GM20000 (cell line): ENCODE measurements at places on chromosomes 1 and 21.
A peak's percentile ranks its signal among the peaks of the same experiment; 100 is the strongest.

- no peak for DNase-seq
Measured at GRCh38 chr1:61951731-61952580, 209.7 kb downstream of the PATJ start.

DNA sequence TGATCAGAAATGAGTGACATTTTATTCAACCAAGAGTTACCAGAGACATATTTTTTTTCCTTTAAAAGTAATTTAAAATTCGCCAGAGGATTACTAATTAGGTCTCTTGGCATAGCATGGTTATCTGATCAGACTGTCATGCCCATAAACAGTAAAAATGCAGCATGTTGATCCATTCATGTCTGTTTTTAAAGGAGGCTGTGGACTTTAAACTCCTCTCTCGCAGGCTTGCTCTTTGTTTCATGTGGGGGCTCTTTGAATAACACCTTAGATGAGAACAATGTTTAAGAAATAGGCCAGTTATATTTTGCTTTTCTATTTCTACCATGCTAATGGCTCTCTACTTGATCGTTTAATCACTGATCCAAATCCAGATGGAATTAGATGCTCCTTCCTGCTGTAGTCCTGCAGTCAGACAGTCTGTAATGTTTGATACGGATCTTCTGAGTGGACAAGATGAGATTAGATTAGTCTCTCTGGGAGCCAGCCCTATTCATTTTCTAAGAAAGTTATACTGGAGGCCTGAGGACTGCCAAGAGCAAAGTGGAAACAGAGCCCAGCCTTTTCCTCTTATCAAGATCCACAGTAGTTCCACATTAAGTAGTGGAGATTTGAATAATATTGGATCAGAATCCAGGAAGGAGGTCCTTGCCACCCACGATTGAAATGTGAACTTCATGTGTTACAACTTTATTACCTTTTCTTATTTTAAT lies 197.4 kb downstream of the HS2ST1 start:
- DNase-seq = no peak

DNA sequence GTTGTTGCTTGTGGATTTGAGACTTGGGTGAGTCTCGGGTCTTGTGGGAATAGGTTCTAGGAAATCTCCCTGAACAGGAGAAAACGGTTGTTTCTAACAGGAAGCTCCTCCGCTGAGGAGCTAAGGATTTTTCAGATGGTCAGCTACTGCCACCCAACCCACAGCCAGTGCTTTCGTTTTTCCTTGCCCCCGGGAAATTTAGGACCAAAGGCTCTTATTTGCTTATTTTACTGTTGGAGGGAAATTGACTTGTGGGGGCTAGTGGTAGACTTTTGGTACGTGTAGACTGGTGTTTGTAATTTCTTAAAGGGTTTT lies 792 bp downstream of the SNX7 start:
- DNase-seq = no peak

DNA sequence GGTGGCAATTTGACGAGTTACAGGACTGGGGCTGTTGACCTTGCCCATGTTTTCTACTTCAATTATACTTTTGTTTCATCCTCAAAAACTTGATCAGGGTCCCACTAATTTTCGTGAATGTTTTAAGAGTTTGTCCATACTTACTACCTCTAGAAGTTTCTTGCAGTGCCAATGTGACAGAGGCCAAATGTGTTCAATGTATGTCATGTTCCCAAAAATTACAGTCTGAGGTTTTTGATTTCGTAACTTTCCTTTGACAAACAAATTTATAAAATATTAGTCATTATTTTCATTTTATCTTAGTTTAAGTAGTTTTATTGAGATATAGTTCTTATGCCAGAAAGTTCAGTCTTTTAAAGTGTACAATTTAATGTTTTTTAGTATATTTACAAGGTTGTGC lies 15.3 kb downstream of the VPS13D start:
- no peak for DNase-seq

DNA sequence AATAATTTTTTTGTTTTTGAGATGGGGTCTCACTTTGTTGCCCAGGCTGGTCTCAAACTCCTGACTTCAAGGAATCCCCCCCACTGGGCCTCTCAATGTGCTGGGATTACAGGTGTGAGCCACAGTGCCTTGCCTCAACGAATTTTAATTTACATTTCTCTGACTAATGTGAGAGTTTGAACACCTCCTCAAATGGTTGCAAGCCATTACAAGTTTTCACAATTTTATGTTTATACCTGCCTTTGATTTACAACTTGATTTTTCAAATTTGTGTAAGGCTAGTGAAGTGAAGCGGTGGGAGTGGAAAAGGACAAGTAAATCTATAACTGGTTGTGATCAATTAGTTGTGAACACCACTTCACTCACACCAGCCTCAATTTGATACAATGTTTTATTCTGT lies 8.9 kb upstream of the RHBDL2 start:
- no peak for DNase-seq

GRCh38 chr1:31949862-31950261 lies 11.7 kb upstream of the PTP4A2 start:
- no peak for DNase-seq

- DNase-seq = peak; percentile 84
Measured at GRCh38 chr1:975896-976683, 5.8 kb downstream of the PERM1 start.

DNA sequence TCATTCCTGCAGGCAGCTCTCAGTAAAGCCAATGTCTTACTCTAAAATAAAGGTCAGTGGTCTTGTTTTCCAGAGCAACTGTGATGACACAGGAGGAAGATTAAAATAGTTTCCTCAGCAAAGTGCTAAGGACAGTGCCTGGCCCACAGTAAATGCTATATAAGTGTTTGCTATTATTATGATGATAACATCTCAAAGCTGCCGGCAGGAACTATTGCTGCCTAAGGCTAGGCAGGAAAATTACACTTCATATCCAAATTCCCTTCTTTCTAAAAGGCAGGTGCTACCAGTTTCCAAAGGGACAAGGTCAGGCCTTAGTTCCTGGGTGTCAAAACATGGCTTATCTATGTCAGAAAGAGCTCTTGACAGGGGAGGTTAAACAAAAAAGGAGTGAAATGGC lies 401.3 kb downstream of the HHAT start:
- DNase-seq = no peak

- DNase-seq = no peak
Measured at GRCh38 chr1:12438349-12438924, 179.6 kb downstream of the DHRS3 start.

- DNase-seq = no peak
Measured at GRCh38 chr1:73065339-73066041, 783.2 kb upstream of the NEGR1 start.

DNA sequence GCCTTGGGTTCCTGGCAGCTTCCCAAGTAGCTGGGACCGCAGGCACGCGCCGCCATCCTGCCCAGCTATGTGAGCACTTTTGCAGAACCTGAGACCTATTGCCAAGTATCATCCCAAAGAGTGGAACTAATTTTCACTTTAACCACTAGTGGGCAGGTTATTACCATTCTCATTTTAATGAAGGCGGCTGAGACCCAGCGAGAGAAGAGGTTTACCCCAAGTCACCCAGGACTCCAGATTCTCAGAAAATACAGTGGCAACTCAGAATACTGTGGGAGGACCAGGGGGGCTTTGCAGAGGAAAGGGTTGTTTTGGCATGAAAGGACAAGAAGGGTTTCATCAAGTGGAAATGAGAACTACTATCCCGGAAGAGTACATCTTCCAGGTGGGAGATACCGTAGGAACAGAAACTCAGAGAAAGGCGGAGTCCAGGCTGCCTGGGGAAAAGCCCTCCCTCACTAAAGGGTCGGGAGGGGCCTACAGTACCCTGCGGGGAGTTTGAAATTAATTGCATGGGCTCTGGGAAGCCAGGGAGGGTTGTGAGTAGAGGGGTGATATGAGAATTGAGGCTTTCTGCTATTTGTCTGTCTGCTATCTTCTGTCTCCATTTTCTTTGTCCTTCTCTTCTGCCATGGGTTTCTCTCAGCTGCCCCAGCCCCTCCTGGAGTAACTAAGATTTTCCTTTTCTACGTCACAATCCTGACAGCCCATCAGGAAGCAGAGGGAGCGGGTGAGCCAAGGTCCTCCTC lies 7.2 kb upstream of the SEMA4A start:
- peak; percentile 79 for DNase-seq

DNA sequence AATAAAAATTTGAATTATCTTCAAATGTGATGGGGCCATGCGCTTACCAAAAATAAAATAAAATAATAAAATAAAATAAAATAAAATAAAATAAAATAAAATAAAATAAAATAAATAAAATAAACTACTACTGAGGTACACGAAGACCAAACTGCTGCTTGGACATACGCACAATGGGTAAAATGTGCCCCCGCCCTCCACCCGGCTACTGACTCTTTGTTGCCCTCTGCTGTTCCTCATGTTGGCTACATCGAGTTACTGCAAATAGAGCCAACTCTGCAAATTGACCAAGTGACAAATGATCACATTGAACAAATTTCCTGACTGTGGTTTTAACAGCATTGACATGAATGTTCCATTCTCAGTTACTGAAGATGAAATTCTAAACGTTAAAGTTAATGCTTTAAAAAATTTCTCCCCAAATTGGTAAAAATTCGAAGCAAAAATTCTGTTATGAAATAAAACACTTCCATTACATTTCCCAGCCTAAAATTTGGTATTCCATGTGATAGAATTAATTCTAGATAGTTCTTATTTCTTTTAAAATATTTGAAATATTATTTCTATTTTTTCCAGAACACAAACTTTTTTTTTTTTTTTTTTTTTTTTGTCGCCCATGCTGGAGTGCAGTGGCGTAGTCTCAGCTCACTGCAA lies 18.8 kb upstream of the MAP1LC3C start:
- peak; percentile 65 for DNase-seq

DNA sequence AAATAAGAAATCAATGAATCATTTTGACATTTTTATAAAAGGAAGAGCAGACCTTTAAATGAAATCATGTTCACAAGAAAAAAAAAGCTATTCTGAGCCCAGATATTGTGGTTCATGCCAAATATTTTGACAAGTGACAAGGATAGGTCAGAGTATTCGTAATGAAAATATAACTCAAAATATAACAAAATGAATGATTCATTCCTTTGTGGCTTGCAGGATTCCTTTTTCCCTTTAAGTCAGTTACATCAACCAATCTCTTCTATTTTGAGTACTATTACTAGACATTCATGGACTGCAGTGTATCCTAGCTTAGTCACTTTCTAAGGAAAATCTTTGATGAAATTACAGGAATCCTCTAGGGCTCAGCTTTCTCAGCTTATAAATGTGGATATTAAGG lies 188.7 kb downstream of the COL11A1 start:
- no peak for DNase-seq

- DNase-seq = peak; percentile 85
Measured at GRCh38 chr1:26744075-26744959, 43.4 kb upstream of the PIGV start.

DNA sequence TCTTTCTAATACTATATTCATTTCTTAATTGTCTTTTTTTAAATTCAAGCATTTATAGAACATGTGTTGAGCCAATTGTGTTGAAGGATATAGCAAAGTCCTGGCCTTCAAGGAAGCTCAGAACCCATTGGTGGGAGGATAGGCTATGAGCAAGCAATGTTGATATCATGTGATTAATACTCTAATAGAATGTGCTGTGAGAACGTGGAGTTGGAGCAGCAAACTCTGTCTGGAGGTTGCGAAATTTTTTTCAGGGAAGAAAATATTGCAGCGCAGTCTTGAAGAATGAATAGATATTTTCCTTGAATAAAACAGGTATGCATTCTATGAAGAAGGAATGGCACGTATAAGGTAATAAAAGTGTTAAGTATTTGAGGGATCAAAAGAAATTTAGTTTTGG lies 229.2 kb upstream of the KCNK2 start:
- DNase-seq = no peak

DNA sequence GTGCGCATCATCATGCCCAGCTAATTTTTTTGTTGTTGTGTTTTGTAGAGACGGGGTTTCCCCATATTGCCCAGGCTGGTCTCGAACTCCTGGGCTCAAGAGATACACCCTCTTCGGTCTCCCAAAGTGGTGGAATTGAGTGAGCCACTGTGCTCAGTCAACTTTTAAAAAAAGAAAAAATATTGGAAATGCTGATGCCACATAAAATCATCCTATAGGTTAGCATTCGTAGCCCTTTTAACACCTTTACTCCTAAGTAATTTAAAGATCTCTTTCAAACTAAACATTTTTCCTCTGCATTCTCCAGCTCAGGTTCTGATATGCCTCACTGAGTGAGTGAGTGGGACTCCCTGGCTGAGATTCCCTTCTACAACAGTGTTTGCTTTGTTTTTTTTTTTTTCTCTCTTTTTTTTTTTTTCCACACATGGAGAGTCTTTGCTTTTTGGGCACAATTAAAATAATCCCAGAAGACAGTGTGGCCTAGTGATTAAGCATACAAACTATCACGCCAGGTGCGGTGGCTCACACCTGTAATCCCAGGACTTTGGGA lies 74.0 kb downstream of the LPGAT1 start:
- DNase-seq = no peak

DNA sequence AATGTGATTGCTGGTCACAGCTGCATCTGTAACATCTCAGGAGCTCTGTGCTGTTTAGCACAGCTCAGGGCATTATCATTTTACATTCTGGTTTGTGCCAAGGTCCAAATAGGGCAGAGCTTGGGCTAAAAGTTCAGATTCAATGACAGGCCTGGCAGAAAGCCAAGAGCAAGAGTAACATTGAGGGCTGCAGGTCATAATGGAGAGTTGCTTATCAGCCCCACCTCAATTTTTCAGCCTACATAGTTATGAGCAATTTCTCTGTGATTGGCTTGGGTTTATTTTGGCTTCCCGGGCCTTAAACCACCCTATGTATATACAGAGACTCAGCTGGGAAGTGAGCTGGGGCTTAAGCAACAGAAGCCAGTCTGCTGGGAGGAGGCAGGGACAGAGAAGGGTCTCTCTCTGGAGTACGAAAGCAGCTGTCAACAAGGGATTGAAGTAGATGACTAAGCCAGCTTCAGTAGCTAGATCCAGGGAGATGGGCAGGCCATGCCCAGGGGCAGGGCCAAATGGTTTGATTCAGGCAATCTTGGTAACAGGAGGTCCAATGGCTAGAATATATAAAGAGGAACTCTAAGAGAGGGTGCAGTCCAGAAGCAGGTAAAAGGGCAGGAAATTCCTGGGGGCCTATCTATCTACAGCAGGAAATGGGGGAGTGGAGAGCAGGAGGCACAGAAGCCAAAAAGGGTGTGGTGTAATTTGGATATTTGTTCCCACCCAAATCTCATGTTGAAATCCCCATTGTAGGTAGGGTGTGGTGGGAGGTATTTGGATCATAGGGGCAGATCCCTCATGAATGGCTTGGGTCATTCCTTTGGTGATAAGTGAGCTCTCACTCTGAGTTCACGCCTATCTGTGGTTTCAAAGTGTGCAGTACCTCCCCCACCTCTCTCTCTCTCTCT lies 49.0 kb downstream of the BRINP2 start:
- no peak for DNase-seq

DNA sequence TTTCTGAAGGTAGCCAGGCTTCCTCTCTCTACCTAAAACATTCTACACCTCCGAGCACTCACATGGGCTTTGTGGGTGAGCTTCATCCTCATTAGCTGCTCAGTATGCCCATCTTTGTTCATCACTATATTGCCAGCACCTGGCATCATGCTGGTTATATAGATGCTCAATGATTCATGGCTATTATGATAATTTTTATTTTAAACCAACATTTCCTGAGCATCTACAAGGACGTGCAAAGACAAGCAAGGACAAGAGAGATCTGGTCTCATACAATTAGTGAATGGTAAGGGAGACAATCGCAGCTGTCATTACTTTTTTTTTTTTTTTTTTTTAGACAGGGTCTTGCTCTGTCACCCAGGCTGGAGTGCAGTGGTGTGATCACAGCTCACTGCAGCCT lies 11.3 kb upstream of the QSOX1 start:
- DNase-seq = no peak

GRCh38 chr1:6299557-6300165 lies 38.8 kb upstream of the GPR153 start:
- DNase-seq = no peak
